SJSA1 (cell line): ENCODE measurements at places on chromosomes 7 and 10.
A peak's percentile ranks its signal among the peaks of the same experiment; 100 is the strongest.

DNA sequence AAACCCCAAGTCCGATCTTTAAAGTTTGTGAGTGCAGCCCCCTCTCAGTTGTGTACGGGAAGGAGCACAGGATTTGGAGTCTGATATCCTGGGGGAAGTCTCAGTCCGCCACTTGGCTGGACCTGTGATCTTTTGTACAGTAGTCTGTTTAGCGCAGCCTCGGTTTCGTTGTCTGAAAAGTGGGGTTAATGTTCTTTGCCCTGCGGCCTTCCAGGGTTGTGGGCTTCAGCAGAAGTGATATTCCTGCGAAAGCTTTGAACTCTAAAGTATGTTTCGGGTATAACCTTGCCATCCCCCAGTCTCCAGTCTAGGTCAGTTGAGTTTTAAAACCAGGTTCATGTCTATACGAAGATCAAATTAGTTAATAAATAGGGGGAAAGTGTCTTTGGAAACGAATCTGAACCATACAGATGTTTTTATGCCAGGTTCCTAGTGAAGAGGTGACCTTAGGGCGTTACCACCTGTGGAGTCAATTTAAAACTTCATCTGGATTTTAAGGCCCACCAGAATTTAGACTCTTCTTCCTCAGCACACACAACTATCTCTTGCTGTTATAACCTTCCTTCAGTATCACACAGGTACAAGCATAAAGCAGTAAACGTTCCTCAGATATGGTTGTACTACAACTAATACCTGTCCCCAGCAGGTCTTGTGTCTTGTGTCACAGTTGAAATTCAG lies 904 bp downstream of the R3HCC1L start:
- DNase-seq: no peak

- no peak for DNase-seq
Observed at GRCh38 chr10:112039823-112040222, 143.7 kb downstream of the GPAM start.

DNA sequence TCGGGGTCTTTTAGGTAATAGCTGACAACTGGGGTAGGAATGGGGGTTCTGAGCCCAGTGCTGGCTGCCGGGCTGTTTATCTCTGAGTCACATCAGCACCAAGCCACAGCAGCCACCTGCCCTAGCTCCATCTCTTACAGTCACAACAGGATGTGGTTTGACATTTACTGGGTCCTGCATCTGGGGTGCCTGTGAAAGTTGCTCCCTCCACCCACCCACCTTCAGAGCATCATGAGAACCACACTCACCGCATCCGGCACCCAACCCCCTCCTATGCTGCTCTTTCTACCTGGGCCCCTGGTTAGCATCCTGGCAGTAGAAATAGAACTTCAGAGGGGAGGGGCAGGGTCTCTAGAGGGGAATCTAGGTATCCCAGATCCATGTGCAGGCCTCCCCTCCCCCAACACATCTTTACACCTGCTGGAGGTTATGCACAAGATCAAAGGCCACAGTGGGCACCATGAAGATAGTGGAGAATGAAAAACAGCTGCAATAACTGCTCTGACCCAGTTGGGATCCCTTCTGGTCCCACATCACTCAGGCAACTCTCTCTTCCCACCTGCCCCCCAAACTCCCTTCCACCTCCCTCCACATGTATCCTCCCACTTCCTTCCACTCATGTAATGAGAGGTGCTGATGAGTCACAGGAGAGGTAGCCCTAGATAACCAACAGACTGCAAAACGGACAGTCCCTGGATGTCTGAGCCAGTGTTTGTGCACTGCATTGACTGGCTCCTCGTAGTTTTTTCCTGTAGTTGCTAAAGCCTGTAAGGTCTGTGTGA lies 38.2 kb downstream of the PRSS2 start:
- DNase-seq: no peak

GRCh38 chr7:17584822-17585221 lies 286.4 kb downstream of the AHR start:
- peak; percentile 79 for DNase-seq

GRCh38 chr10:83612746-83613145 lies 526.6 kb upstream of the GHITM start:
- no peak for DNase-seq
